T-helper 9 cell (primary cell): ENCODE measurements at places on chromosomes 2 and 18.

- no peak for DNase-seq
Observed at GRCh38 chr2:152542337-152542994, 174.8 kb downstream of the PRPF40A start.

- no peak for DNase-seq
Observed at GRCh38 chr2:1494906-1495305, 81.6 kb downstream of the TPO start.

DNA sequence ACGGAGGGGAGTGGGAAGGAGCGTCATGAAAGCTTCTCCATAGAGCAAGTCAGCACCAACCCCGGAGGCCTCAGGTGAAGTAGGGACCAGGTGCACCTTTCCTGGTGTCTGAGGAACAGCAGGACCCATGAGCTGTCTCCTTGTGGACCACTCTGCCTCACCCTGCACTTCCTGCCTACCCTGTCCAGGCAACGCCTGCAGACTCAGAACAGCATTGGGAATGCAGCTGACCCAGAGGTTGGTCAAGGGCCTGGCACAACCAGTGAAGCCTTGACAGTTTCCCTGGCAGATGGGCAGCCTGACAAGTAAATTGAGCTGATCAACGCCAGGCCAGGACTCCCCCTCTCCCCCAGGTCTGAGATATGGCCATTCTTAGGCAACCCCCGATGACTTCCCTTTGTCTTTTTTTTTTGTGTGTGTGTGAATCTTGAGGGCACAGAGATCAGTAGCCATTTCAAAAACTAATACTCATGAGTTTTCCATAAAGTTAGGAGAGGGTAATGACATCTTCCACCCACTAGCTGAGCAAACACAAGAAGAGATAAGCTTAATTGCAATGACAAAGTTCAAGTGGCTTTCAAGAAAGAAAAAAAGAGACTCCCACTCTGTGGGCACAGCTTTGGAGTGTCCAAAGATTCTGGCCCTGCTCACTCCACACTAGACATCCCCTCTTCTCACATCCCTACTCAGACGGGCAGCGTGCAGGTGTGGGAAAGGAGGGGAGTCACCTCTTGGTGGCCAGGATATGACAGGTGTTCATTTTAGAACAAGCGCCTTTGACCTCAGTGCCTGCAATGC, 3.5 kb upstream of the FABP1 start:
- DNase-seq = no peak

- no peak for DNase-seq
Observed at GRCh38 chr2:169579044-169579443, 5.1 kb upstream of the PPIG start.

- no peak for DNase-seq
Observed at GRCh38 chr18:23365602-23366001, 87.5 kb upstream of the RIOK3 start.

- DNase-seq = no peak
Observed at GRCh38 chr2:134586326-134586965, 132.4 kb downstream of the TMEM163 start.

DNA sequence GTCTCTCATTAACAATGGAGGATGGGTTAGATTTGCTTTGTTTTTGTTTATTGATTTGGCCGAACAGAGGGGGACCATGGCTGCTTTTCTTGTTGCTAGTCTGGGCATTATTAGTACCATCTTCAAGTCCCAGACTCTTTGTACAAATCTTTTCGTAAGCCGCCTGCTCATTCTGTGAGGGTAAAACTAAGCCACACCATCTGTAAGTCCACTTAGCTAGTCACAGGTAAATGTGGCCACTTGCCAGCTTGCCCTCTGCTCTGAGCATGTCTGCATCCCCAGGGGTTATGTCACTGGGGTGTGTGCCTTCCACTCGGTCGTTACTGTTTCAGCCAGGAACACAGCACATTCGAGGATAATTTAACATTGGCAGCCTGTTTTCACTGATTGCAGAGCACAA, 85.6 kb downstream of the SMIM21 start:
- no peak for DNase-seq

- DNase-seq = no peak
Observed at GRCh38 chr18:60019463-60019840, 119.7 kb downstream of the PMAIP1 start.

- DNase-seq = no peak
Observed at GRCh38 chr2:88831071-88831791, 139.8 kb downstream of the RPIA start.

GRCh38 chr2:131022731-131023130, 70.5 kb downstream of the FAM168B start:
- DNase-seq = no peak

- no peak for DNase-seq
Observed at GRCh38 chr18:40159141-40160017, 1795.7 kb upstream of the PIK3C3 start.

GRCh38 chr2:109613081-109613921, 465 bp downstream of the SEPTIN10 start:
- peak; percentile 1 for DNase-seq

DNA sequence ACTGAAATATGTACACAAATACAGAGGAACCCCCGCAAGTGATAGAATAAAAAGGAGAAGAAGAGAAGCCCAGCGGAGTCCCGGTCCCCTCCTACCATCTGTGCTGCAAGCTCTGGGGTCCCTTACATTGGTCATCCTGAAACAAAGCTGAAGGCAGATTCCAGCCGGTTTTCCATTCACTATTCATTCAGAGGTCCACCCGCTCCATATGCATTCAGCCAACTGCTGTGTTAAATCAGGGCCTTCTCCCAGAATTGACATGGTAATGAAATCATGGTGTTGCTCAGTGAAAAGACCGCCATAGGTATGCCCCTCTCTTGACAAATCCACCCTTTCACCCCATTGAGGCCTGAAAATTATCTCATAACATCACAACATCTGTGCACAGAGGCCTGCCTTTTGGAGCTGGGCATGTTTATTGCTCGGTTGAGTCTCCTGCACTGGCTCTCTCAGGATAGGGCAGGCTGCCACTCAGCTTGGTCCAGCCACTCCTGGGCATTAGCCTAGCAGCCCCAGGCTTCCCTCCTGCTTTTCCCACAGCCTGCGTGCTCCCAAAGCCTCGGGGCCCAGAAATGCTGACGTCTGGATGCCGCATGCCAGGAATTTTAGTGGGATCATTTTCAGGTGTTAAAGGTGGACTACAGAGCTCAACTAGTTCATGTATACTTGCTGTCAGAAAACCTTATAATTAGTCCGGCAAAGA, 39.3 kb upstream of the ID2 start:
- no peak for DNase-seq

DNA sequence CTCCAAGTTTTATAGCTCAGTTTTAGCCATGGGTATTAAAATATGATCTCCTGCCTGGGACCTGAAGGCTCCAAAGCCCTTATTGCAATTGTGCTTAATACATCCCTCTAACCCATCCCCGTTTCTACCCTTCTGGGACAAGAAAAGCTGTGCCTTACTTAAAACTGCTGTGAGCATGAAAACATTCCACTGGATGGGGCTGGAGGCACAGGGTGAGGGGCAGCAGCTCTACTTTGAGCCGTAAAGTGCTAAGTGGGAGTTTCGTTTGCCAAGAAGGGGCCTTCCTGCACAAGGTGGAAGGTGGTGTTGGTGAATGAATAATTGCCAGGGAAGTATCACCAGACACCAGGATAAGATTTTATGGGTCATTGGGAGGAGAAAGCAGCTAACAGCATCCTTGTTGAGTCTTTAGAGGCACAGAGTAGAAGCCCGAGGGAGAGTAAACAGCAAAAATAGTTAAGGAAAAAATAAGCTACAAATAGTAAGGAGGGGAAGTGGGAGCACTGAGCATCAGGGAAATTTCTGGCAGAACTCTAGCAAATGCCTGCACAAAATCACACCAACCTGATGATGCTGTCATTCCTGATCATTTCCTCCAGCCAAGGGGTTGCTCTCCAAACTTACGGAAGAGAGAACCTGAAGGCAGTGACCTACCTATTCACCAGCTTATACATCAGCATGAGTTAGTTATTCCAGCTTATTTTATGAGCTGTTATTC, 218.4 kb downstream of the MREG start:
- DNase-seq = no peak

DNA sequence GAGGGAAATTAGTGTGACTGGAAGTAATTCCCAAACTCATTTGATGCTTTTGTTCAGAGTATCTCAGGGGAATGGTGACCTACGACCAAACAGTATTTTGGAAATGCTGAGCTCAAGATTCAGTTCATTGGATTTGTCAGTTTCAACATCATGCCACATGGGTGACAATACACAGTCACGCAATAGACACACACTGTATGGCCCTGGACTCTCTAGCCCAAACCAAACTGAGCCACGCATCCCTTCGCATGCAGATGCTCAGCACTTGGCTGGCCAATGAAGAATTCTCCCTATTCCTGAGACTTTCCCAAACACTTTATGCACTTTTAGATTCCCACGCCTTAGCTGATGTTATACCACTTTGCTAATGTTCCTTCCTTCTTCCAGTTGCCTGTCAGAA, 10.0 kb downstream of the PDE1A start:
- DNase-seq = no peak

DNA sequence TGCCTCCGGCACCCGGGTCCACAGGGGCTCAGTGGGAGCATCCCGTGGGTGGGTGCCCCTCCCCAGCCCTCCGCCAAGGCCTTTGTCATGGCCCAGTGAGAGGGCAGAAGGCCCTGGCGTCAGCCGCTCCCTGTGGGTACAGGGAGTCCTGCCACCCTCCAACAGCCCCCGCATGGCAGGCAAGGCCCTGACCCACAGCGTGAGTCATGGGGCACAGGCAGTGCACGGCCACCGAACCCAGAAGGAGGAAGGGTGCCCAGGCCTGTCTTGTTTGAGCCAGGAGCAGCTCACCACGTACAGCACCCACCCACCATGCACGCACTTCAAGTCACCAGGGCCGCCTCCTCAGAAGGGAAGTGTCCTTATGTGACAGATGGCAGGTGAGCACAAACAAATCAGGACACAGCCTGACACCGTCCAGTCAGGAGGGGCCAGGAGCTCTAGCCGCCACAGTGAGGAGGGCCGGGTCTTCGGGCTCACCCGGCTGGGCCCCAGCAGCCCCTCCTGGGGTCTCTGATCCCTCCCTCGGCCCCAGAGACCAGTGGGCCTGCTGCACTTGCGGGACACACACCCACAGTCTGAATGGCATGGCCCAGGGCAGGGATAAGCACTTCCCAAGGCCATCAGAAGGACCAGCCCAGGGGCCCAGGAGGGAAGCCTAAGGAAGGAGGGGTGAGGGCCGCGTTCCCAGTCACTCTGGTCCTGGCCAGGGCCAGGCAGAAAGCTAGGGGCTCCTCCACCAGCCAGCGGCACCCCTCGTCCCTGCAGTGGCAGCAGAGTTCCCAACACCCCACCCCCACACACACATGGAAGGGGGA, 25.8 kb downstream of the BIN1 start:
- DNase-seq = peak; percentile 27

DNA sequence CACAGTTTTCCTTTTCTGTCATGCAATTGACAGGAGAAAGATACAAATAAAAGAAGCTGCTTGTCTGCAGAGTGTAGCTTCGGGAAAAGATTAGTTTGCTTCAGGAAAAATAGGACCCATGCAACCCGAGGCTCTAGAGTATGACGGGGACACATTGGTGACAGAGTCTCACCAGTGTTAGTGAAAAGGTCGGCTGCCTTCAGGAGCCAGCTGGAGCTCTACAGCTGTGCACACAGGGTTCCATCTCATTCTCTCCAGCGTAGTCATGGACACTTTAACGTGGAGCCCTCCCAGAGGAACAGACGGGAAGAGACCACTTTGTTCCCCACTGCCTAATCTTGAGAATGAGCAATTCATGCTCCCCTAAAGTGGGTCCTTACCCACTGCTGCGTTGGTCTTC, 42.9 kb downstream of the FECH start:
- DNase-seq = no peak

GRCh38 chr18:76335859-76336640, 159.0 kb downstream of the ZNF516 start:
- no peak for DNase-seq

DNA sequence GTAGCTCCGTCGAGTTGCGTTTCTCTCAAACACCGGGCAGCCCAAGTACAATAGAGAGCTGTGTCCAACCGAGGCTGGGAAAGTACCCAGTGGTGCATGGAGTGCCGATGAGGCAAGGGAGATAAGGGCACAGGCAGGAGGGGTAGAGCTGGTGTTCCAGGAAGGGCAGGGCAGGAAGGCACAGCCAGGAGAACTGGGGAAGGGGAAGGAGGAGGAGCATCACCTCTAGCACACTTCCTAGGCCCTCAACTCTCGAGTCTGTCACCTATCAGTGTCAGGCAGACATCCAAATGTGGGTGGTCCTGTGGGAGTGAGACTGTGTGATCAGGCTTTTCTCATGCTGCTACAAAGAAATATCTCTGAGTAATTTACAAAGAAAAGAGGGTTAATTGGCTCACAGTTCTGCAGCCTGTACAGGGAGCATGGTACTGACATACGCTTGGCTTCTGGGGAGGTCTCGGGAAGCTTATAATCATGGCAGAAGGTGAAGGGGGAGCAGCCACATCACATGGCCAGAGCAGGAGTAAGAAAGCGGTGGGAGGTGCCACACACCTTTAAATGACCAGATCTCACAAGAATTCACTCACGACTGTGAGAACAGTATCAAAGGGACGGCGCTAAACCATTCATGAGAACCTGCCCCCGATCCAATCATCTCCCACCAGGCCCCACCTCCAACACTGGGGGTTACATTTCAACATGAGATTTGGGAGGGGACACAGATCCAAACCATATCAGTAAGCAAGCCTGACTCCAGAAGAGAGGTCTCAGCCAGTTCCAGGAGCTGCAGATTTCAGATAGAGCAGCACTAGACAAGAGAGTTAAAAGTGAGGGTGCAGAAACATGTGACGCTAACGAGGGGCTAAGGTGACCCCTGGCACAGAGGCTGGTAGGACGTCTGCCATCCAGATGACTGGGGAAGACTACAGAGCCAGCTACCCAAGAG, 75.7 kb downstream of the MBOAT2 start:
- no peak for DNase-seq

DNA sequence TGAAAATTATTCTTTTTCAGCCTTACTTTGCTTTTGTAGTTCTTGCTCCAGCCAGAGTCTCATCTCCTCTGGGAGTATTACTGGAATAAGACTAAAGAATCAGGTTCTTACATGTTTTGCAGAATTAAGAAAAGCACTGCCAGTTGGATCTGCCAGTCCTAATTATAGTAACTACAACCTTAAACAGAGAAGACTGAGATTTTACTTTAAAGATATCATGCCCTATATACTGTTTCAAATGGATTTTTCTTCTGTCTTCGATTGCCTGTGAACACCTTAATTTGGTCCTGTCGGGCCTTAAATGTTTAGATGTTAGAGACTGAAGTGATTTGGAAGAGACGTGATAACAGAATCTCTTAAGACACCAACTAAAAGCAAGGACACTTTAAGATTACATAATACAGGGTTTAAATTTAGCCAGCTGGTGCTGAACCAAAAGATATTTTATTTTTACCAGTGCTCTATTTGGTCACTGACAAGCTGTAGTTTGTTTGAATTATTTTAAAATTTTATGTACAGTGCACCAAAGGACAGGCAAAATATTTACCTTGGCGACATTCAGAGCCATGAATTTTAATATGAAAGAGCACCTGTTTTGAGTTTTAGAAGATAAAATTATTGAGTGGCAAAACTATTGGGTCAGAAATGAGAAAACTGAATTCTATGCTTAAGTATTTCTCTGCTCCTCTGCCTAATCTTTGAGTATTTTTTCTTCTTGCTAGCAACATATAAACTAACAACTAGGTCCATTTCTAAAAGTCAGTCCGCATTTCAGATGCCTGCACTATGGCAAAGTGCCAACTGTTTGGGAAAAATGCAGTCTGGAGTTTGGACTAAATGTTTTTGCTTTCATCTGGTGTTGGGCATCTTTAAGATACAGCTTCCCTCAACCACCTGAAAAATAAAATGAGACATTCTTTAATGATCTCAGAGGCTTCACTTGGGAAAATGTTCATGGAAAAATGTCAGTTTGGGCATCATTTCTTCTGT, 300.0 kb downstream of the XIRP2 start:
- DNase-seq = no peak

GRCh38 chr2:182929972-182930371, 63.5 kb upstream of the FRZB start:
- DNase-seq = no peak
